ENCODE measurements at places on chromosomes 1 and 21.

- no peak for DNase-seq
Measured at GRCh38 chr1:114828251-114828650, 26.4 kb upstream of the SYCP1 start.

DNA sequence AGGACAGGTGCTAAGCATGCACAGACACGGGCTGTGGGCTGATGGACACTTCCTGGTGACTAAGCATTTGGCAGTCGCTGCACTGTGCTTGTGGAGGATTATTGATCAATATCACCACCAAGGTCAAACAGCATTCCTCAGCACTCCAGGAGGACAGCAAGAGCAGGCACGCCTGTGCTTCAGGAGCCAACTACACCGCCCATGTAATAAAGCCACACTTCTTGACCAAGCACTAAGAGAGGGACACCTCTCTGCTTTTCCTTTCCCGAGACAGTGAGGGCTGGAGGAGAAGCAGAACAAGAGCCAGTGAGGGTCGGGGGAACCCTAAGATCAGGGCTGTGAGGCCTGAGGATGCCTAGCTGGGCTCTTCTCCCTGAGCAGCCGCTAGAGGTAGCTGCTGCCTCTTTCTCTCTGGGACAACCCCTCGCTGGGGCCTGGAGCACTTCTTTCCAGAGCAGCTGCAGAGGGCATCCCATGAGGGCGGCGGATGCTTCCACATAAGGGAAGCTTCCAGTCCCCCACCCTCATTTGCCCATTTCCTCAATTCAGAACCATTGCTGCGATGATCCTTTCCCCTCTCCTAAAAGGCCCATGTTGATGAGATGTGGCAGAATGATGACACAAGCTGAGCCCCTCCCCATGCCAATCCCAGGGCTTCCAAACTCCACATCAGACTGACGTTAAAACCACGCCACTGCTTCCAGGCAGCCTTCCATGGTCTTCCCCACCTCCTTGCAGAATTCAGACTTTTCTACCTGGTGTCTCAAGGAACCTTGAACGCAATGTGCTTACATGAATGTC lies 19.1 kb downstream of the RAB7B start:
- no peak for DNase-seq

GRCh38 chr1:210686841-210687240 lies 358.1 kb downstream of the HHAT start:
- DNase-seq, result no peak

DNA sequence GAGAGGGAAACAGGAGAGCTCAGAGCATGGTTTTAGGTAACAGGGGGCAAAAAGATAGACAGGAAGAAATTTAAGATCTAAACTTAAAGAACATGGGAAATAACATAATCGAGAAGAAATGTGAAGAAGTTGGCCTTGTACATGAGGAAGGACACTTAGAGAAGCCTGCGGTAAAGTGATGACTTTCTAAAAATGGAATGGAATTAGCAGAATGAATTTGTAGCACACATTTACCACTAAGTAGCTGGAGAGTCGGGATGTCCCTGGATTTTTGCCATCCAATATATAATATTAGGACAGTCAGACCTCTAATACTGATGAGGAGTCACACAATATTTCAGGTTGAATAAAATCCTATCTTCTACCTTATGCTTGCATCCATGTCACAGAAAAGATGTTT lies 77.7 kb upstream of the C1orf87 start:
- no peak for DNase-seq

- no peak for DNase-seq
Measured at GRCh38 chr1:41313661-41314131, 47.5 kb upstream of the FOXO6 start.

DNA sequence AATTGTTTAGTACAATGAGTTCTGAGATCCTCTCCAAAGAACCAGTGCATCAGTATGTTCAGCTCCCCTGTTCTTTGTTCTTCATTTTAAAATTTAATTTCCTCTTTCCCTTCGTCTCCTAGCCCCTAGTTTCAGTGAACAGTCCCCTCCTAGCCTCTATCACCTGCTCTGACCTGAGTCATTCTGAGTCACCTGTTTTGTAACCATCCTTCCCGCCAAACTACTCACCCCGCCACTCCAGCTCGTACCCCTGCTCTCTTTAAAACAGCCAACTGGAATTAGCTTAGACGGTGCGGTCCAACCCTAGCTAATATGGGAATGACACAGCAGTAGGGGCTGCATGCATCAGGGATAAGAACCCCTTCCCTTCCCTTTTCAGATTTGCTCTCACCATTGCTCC lies 16.8 kb upstream of the ERVH48-1 start:
- no peak for DNase-seq

GRCh38 chr1:174998569-174999215 lies 1.1 kb upstream of the CACYBP start:
- DNase-seq, result peak; percentile 26

GRCh38 chr1:28755701-28756100 lies 19.0 kb downstream of the YTHDF2 start:
- no peak for DNase-seq

- DNase-seq, result peak; percentile 28
Measured at GRCh38 chr1:6359216-6360116, 34.1 kb downstream of the ACOT7 start.

DNA sequence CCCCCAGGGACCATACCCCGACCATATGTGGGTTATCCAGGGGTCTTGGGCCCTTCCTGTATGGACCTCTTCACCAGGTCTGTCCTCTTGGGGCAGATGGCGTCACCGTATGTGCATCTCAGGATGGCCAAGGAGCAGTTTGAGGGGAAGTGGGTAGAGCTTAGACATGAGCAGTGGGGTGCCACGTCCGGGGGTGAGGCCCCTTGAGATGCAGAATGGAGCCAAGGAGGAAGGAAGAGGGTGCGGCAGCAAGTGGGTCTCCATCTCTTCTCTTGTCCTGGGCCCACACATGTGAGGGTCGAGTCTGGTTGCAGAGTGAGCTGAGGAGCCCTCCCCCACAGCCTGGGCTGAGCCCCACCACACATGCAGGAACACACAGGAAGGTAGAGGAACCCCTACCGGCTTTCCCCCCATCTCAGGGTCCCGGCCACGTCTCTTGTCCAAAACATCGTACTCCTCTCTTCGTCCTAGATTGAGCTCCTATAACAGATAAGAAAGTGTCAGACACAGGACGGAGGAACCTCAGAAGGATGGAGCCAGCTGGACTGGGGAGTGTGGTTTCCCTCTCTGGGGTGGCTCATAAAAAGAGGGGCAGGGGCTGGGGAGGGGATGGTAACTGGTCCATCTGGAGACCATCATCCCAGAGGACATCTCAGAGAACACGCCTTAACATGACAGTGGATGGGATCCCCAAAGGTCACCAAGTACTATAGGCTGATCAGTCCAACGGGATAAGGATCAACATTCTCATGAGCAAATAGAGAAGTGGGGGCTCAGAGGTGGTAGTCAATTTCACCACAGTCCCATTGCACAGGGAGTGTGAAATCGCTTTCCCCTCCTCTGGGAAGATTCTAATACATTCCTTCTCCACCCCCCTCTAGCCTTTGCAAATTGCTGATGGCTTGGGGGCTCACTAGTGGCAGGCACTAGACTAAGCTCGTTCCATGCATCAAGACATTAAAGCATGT lies 79.9 kb downstream of the CD247 start:
- DNase-seq, result no peak

DNA sequence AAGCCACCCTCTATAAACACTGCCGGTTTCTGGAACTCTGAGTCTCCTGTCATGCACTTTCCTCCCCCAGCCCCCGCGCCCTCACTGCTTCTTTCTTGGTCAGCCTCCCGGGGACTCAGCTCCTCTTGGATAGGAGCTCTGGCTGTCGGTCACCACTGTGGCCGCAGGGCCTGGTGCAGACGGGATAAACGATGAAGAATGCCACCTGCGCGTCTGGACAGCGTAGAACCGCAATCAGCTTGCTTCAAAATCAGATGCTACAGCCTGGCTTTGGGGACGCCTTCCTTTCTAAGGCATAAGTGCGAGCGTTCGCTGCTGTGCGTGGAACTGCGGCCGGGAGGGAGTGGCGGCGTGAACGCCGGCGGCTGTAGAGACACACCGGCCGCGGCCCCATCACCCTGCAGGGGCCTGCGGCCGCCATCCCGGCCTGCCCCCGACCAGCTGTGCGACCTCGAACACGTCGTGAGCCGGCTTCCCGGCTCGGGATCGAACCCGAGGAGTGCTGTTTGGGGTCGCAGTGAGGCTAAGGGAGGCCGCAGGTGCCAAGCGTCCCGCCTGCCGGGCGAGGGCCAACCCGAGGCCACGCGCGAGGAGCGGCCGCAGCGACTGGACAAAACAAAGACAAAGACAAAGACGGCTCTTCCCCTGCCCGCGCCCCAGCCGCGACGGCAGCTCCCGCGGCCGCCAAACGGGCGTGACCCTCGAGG lies 688 bp downstream of the PTTG1IP start:
- peak; percentile 56 for DNase-seq

DNA sequence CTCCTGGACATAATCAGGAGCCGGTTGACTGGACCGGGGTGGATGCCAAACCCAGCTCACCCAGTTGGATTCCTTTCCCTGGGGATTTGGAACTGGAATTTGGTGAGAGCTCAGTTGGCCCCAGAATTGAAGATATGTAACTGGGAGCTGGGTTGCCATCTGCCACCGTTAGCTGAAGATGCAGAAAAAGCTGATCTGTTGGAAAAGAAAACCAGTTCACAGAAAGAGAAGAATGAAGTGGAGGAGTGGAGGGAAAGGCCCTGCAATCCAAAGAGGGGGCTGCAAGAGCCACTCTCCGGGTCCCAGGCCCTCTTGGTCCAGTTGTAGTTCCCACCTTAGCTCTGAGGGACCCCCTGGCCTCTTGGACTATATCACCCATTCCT lies 16.0 kb downstream of the TEX35 start:
- no peak for DNase-seq

DNA sequence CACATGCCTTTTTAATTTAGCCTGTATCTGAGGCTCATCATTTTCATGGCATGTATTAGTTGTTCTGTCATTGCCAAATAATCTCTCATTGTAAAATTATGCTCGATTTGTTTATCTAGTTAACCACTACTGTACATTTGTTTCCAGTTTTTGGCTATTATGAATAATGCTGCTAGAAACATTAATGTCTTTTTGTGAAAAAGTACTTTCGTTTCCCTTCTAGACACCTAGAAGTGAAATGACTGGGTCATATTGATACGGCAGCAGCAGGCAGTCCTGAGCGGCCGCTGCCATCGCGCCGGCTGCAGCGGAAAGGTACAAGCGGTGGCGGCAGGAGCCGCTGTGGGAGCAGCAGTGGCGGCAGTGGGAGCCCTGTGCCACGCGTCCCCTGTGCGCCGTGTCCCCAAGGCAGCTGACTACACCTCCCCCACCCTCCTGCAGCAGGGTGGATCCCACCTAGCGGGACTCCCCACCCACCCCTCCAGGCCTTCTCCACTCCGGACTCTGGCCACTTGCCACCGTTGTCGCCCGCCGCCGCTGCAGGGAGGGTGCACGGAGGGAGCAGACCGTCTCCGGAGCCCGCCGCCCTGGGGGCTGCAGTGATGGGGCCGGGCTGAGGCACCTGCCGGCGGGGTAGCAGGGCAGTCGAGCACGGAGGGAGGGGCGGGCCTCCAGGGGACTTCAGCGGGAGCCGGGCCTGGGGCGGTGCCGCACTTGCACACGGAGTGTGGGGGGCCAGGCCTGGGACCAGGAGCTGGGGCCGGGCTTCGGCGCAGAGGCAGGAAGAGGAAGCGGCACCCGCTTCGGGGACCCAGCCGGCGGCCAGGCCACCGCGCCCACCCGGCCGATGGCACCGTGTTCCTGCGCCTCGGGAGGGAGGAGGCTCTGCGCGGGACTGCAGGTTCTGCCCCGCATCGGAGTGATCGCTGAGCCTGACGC lies 66.8 kb upstream of the RGS7 start:
- no peak for DNase-seq

DNA sequence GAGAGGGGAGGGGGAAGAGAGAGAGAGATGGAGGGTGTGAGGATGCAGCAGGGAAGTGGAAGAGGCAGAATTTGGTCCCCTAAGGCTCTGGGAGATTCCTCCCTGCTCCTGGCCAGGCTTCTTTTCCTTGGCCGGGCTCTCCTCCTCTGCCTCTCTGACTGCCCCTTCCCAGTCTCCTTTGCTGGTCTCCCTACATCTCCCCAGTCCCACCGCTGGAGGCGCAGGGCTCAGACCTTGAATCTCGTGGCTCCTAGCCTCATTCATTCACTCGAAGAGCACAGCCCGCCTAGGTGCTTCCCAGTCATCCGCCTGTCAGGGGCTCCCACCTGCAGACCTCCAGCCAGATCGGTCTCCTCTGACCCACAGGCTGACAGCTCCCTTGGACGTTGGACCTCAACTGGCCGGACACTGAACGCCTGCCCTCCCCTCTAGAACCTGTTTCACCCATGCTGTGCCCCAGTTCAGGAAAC lies 76.5 kb downstream of the VWA5B1 start:
- DNase-seq, result no peak

DNA sequence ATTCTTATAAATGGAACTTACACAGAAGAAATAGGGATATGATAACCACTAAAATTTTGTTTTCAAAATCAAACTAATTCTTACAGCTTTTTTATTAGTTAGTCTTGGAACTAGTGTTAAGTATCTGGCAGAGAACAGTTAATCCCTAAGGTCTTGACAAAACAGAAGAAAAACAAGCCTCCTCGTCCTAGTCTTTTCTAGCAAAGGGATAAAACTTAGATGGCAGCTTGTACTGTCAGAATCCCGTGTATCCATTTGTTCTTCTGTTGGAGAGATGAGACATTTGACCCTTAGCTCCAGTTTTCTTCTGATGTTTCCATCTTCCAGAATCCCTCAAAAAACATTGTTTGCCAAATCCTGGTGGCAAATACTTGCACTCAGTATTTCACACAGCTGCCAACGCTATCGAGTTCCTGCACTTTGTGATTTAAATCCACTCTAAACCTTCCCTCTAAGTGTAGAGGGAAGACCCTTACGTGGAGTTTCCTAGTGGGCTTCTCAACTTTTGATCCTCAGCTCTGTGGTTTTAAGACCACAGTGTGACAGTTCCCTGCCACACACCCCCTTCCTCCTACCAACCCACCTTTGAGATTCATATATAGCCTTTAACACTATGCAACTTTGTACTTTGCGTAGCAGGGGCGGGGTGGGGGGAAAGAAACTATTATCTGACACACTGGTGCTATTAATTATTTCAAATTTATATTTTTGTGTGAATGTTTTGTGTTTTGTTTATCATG lies 42.3 kb upstream of the LAMC2 start:
- no peak for DNase-seq

DNA sequence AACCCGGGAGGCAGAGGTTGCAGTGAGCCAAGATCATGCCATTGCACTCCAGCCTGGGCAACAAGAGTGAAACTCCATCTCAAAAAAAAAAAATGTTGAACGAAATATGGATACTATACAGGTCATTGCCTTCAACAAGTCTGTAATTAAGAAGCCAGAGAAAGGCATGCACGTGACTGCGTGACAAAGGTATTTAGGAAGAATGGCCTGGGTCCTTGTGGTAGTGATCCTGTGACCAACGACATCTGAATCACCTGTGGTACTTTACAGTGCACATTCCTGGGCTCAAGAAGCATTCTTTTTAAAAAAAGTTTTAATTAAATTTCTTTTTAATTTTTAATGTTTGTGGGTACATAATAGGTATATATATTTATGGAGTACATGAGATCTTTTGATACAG lies 115.0 kb downstream of the GREM2 start:
- DNase-seq, result no peak

GRCh38 chr1:93905734-93906133 lies 3.5 kb downstream of the GCLM start:
- DNase-seq, result no peak

All from CD4-positive, alpha-beta T cell (primary cell).